ENCODE measurements at places on chromosomes 13 and 19.

DNA sequence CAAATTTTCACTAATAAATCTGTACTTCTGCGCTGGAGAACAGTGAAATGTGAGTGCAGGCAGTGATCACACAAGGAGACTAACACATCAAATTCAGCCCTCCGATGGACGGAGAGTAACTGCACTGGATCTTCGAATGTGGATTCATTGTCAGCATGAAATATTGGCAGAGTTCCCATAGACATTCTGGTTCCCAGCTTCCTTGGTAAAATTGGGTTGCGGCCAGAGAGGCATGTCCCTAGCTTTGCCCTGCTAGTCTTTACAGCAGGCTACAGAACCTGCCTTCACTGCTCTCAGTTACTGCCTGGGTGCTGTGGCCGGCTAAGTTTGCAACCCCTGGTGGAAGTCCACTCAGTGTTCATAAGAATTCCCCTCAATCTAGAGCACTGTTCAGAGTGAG lies 32.3 kb upstream of the UQCRFS1 start:
- DNase-seq = no peak

GRCh38 chr13:31191748-31192147 lies 8.0 kb upstream of the B3GLCT start:
- DNase-seq = no peak

DNA sequence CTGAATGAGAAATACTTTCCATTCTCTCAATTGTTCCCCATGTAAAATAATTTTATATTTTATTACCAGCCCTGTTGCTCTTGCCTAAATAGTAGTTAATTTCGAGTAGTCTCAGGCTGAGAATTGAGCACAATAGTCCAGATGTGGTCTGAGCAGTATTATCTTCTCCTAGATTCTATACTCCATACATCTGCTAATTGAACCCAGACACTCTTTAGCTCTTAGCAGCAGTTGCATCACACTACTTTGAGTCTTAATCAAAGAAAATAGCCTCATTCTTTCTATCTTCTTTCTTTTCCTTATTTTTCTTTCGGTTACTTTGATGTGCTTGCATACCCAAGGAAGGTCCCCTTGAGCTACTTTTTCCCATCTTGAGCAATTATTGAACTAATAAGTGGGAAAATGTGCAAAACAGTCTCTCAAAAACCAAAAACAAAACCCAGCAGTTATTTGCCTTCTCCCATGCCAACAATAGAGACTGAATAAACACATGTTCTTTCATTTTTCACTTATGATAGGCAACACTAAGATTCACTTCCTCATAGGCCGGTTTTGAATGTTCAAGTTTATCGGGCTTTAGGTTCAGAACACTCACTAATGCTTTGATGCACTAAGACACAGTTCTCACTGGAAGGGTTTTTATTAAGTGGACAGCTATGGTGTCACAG lies 204.5 kb downstream of the POU4F1 start:
- peak; percentile 53 for DNase-seq

- DNase-seq = no peak
Measured at GRCh38 chr13:20728579-20729311, 25.2 kb downstream of the IL17D start.

- no peak for DNase-seq
Measured at GRCh38 chr19:52689843-52690368, 44.9 kb downstream of the ZNF611 start.

DNA sequence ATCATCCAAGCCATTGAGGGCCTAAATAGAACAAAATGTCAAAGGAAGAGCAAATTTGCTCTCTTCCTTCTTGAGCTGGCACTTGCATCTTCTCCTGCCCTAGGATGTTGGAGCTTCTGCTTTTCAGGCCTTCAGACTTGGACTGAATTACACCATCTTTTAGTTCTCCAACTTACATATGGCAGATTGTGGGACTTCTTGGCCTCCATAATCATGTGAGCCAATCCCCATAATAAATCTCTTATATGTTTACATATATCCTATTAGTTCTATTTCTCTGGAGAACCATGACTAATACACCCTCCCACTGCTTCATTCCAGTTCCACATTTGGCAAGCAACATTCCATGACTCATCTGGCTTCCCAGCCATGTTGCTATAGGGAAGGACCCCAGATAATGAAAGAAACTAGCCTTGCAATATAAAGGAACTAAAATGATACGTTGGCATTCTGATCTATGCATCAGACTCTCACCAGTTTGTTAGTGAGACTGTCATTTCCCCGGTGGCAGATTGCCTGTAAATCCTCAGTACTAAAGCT lies 11.0 kb upstream of the ACOD1 start:
- DNase-seq = no peak

DNA sequence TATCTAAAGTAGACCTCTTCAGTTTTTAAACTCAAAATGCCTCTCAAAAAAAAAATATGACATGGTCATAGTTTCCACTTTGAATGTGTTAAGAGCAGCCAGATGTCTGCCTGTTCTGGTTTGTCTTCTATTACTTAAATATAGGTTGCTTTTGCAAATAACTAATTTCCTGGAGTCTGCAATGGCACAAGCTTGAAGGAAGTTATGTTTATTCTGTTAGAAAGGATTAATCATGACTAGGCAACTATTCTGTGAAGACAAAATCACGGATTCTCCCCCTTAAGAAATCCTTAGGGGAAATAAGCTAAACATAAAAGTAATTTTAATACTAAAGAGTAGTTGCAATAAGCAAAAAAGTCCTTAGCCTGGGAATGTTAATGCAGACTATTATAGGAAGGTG lies 26.3 kb downstream of the SKA3 start:
- no peak for DNase-seq

DNA sequence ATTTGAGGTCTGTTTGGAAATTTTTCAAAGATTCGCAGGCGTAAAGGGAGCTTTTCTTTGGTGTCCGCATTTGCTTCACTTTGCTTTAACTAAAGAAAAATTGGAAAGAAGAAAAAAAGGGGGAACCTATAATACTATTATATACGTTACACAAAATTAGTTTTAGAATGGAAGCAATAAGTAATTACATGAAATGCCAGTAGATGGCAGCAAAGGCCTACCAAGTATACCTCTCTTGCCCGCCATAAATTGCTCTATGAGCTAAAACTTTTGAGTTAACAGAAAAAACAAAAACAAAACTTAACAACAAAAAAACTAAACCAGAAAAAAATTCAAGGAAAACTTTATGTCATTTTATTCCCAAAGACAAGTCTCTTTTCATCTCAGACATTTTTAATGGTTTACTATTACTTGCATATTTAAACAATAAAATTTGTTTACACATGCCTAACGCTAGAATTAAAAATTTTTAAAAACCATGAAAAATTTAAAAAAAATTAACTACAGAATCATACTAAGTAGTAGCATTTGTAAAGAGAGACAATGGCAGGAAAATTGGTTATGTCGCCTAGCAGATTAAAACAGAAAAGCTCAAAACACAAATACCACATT lies 271.4 kb downstream of the NALCN start:
- DNase-seq = peak; percentile 5

GRCh38 chr13:47144782-47145181 lies 247.9 kb upstream of the HTR2A start:
- no peak for DNase-seq

GRCh38 chr13:25727810-25728209 lies 324.0 kb downstream of the SHISA2 start:
- DNase-seq = no peak

DNA sequence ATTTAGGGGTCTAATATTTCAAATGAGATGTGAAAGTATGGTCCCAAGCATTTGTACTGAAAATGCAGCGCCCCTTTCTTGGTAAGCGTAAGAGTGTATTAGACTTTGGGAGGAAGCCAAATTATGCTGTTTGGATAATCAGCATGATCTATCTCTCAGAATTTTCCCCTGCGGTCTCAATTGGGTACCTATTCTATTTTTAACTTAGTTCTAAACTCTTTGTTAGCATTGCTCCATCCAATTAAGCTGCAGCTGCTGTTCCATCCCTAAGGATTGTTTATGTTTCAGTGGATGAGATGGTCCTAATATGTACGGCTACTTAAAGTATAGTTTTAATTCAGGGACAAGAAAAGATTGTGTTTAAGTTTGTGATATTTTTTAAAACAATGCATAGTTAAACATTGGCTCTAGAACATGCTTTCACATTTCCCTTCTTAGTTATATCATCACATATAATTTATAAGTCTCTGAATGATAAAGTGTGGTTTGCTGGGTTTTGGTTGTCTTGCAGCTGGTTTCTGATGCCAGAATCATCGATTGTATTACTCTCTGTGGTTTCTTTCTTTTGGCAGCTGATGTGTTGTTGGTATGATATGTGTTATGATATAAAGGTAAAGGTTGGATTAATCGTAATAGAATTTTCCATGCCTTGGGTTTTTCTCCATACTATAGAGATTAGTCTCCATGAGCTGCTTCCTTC lies 15.0 kb downstream of the POLR1D start:
- no peak for DNase-seq

DNA sequence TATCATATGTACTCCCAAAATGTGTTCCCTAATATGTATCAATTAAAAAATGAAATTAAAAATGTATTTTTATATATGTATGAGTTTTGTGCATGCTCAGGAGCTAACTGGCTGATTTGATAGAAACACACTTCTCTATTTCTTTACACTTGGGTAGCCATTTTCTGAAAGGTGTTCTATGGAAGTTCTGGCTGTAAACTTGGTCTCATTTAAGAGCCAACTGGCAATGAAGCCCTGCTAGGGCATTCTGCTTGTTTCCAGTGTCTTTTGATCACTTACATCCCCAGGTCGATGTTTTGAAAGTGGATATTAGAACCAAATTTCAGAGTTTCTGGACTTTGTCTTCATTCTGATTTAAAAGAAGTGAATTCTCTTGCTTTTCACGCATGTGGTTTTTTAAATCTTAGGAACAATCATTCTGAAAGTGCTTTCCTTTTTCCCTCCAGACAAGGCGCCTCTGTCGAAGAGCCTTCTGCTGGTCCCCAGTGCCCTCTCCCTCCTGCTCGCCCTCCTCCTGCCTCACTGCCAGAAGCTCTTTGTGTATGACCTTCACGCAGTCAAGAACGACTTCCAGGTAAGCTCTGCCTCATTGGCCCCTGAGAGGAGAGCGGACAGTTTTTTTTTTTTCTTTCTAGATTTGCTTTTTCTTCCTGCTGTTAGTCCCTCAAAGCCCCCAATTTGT lies 20.1 kb downstream of the GPR18 start:
- DNase-seq = no peak

- DNase-seq = no peak
Measured at GRCh38 chr13:111006506-111007031, 91.7 kb upstream of the ANKRD10 start.

DNA sequence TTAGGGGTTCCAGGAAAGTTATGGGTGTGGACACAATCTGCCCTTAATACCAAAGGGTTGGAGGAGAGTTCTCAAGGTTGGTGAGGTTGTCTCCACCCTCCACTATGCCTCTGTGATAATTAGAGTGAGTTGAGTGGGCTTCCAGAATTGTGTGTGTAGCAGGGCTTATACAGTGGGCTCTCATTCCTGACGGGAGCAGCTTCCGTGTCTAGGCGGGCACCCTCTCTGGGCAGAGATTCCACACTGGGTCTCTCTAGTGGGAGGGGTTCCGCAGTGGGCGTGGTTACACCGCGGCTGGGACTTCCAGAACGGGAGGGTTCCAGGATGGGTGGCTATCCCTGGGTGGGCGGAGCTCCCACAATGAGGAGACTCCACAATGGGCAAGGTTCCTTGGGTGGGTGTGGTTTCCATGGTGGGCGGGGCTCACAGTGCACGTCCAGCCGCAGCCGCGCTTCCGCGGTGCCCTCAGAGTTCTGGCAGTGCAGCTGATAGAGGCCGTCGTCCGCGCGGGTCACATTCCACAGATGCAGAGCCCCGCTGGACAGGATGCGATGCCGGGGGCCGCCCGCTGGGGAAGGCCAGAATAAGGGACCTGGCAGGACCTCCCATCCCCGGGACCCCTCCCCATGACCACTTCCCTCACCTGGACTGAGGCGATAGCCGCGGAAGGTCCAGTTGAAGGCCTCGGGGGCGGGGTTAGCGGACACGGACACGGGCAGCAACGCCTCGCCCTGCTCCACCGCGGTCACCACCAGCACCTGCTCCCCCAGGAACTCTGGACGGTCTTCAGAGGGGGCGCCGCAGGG lies 8.4 kb downstream of the NPHS1 start:
- DNase-seq = no peak

DNA sequence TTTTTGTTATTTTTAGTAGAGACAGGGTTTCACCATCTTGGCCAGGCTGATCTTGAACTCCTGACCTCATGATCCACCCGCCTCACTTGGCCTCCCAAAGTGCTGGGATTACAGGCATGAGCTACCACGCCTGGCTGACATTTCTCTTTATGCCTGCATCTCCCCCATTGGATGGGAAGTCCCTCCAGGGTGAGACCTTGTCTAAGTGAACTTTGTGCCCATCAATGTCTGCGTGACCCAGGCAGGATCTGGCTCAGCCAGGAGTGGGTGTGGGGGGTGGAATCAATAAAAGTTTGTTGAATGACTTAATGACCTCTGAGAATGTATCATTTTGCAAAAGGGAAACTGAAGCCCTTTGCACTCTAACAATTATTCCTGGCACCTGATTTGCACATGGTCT lies 1.8 kb upstream of the ARRDC5 start:
- DNase-seq = no peak

- DNase-seq = no peak
Measured at GRCh38 chr19:32619051-32619685, 38.2 kb downstream of the PDCD5 start.

DNA sequence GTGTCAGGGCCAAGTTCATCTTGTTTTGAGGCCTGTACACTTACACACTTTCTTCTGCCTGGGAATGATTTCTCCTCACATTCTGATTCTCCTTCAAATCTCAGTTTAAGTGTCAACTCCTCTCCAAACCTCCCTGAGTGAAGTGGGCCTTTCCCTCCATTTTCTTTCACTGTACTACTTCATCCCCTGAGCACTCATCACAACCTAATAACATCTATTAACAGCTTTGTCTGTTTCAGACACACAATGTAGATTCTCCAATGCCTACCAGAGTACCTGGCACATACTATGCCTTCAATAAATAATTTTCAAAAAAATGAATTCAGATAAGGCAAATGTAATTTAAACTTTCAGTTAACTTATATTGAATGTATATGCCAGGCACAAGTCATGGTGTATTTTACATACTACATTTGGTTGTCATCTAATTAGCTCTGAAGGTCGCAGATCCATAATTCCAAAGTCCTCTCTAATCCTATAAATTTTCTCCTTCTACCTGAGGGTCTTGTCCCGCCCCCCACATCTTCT lies 357 bp upstream of the COG6 start:
- no peak for DNase-seq

- DNase-seq = no peak
Measured at GRCh38 chr13:95378603-95379002, 77.4 kb upstream of the ABCC4 start.

DNA sequence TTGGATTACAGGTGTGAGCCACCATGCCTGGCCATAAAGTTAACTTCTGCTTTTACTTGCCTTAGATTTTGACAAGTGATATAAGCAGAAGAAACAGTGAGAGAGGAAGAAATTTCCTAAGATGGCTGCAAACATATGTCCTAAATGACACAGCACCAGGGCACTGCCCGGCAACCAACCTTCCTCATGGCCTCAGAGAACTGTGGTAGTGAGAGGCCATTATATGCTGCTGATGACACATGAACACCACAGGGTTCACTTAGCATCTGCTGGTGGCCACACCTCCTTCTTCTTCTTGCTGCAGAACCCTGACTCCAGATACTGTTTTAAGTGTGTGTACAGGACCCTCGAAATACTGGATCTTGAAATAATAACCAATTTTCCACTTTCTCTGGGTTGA lies 88.2 kb downstream of the KCTD12 start:
- no peak for DNase-seq
